Muscle of back (tissue), 13 donors: ENCODE measurements at places on chromosomes 5 and 9. TPM values are rescaled to one million over a fixed set of nuclear protein-coding genes. Genes with fewer than 3 reads are reported as not detected.
A peak's percentile ranks its signal among the peaks of the same experiment; 100 is the strongest.

GRCh38 chr5:53480416-53481158, at the start of gene FST:
Gene FST, plus strand, starts transcription at chr5:53480629. Its CDS starts 163 bp downstream, at chr5:53480792.
- no peak for DNase-seq

- DNase-seq, result no peak
Observed at GRCh38 chr9:81022177-81022576, 667.2 kb downstream of the TLE1 start.

PAEP gene
- polyA plus RNA-seq, result not detected

DNA sequence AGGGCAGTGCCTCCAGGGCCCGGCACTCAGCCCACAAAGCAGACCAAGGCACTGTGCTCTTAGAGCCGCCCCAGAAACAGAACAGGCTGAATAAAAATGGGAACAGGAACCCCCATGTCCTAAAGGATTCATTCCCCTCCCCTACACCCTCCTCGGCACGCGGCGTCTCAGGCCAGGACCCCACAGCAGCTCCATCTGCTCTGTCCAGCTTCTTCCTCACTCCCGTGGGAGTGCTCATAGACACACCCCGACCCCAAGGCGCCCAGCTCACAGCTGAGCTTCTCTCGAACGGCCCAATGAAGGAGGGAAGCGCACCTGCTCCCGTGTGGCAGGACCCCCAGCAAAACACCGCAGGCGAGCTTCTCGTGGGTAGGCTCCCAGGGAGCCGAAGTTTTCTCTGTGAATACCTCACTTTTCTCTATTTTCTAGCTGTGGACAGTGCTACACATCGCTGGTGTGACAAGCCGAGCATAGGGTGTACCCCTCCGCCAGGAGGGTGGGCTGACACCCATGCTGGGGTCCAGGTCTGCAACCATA, 15.4 kb upstream of the QSOX2 start:
- DNase-seq, result no peak

- peak; percentile 49 for DNase-seq
Observed at GRCh38 chr5:124654418-124654817, 92.0 kb downstream of the ZNF608 start.

DNA sequence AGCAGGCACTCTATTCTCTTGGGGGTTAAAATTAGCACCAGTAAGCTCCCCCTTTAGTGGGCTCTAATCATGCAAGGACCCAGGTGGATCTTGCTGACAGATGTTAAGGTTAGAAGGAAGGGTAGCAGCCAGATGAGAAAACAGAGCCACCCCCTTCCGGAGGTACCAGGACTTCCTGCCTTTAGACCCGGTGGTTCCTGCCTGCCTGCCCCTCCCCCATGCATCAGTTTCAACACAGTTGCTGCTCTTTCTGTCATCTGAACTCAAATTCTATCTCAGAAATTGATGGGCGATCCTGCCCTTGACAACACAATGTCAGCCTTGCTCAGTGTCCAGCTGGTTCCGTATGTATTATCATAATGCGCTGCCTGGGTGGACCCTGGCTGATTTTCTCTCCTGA, 287.3 kb downstream of the EBF1 start:
- no peak for DNase-seq

DNA sequence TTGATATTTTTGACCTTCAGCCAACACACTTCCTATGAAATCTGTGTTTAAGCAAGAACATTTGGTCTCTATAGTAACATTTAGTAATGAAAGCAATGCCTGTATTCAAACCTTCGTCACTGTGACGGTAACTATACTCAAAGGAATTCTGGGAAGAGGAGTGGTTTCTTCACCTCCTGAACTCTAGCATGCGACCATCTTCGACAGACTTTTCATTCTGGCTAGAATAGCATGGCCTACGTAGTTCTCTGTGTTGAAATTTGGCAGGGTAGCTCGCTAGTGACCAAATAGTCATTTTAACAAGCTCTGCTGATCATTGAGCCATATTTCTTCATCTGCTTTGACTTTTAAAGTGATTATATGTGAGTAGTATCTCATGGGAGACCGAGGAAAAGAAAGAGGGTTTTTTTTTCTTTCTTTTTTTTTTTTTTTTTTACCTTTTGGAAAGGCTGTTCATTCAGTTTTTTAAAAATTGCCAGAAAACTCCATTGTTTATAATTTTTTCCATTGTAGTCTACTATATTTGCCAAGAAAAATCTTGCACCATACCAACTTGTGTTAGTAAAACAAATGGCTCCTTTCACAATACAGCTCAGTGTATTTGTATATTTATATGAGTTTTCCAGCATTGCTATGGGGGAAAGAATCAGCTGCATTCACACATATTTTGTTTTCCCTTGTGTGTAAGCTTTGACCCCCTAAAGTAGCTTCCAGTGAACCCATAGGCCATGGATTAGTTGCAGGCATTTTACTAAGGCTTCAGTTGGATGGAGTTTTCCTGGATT, 166.8 kb downstream of the NNT start:
- DNase-seq, result peak; percentile 91

GRCh38 chr5:100788417-100788816, 114.7 kb downstream of the ST8SIA4 start:
- no peak for DNase-seq

CDX1 gene
- 0.63 TPM for polyA plus RNA-seq

DNA sequence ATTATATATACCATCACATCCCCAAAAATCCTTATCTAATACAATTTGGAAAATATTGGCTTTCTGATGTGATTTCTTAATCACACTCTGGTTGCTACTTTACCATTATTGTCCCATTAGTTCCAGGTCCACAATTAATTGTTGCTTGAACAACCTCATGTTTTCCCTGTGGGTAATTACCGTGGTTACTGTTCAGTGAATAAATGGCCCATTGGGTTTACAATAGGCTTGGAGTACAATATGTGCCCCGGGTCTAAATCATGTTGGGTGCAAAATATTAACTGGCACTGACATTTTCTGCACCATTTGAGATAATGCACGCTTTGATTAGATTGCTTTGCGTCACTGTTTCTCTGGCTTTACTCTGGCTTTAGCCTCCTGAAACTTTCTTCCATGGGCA, 163.7 kb downstream of the GABBR2 start:
- no peak for DNase-seq

PDE6A gene
- polyA plus RNA-seq, result 0.04 TPM

DNA sequence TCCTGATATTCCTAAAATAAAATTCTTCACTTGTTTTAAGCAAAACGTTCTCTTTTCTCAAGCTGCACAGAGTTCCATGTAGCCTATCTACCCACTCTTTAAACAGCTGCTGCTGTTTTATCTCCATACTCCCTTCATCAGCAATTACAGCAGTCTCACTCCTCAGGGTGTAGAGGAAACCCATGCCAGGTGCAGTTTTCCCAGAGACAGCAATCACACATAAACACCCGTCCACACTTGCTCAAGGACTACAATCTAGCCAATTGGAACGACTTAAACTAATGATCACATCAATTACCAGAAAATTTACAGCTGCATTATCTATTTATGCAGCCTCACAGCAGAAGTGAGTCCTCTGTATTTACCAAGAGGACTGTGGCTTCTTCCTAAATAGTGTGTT, 141.7 kb downstream of the HTR1A start:
- no peak for DNase-seq

DNA sequence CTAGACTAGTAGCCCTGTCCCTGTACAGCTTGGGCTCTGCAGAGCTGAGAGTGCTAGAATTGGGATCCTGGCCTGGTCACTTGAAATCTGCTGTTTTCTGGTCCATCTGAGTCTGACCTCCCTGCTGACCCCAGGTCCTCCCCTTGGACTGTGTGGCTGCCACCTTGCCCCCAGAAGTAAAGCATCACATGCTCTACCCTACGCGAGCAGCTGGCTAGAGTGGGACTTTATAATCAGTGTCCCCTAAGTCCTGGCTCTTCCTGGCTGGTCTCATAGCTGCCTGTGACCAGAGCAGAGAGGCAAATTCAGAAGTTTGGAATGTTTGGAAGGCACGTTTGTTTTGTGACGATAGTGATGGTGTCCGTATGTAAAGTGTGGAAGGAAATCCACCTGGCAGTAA, 81.0 kb downstream of the ARHGEF28 start:
- DNase-seq, result no peak

DNA sequence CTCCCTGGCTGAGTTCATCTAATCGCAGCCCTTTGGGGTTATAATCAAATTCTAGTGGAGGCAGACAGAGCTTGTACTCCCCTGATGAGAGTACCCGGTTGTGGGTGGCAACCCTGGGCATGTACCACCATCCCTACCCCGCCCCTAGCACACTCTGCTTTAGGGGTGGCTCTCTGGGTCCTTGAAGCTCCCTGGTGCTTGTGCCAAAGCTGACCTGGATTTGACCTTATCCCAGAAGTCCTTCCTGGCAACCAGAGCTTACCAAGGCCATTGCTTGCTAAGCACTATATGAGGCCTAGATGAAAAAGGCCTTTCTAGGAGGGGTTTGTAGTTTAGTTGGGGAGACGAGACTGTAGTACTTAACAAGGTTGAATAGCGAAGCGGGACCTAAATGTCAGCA, 72.2 kb downstream of the RGS3 start:
- no peak for DNase-seq

DNA sequence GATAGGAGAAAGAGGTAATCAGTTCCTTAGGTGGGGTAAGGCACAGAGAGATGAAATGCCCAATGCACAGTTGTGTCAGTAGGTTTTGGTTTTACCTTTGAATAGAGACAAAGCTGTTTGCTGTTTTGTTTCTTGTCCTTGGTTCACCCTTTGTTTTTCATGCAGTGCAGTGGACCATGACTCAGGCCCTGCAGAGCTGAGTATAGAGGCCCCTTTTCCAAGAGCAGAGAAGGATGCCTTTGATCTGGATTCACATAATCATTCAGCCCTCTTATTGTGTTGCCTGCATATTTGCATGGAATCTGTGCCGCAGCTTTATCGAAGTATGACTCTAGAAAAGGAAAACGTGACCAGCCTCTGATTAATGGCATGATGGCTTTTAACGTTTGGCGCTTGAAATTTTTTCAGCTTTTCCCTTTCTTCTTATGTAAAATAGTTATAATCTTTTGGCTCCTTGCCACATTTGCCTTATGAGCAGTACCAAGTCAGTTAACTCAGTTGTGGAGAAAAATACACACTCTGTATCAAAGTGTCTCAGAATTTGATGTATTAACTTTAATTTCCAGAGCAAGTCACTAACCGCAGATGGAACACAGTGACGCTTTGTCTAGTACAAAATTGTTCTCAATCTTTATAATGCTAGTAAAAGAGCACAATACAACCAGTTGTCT, 197.6 kb downstream of the KDM4C start:
- no peak for DNase-seq

DNA sequence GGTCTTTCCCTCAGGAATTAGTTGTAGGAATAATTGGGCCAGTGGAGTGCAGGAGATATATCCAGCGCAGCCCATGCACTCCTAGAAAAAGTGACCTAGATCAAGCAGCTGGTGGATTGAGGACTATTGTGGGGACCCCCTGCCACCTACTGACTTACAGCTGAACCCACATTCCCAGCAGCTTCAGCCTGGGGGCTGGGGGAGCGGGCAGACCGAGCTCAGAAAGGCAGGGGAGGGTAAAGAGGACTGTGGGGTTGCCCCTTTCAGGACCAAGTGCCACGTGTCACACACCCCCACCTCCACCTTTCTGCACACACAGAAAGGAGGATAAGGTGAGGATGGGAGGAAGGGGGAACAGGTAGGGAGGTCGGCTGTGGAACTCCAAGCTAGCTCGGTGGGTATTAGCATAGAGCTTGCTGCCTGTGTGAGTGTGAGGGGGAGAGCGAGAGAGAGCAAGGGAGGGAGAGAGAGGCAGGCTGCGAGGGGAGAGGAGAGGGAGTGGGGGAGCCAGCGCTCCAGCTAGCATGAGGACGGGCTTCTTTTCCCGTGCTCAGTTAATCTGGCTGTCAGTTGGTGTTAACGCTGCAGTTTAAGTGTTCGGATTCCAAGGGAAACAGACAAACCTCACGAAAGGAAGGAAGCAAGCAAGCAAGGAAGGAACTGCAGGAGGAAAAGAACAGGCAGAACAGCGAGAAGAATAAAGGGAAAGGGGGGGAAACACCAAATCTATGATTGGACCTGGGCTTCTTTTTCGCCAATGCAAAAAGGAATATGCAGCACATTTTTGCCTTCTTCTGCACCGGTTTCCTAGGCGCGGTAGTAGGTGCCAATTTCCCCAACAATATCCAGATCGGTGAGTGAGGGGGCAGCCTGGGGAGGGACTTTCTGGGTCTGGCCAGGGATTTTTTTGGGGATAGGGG, at the start of gene GRIA1:
Gene GRIA1 (plus strand): TSS at position 553 of the 920 bp plus-strand sequence.
- no peak for DNase-seq

FAM221B gene
- 0.23 TPM for polyA plus RNA-seq

TEX48 gene
- not detected for polyA plus RNA-seq

GRCh38 chr5:16903480-16904300, 32.4 kb downstream of the MYO10 start:
- no peak for DNase-seq

DNA sequence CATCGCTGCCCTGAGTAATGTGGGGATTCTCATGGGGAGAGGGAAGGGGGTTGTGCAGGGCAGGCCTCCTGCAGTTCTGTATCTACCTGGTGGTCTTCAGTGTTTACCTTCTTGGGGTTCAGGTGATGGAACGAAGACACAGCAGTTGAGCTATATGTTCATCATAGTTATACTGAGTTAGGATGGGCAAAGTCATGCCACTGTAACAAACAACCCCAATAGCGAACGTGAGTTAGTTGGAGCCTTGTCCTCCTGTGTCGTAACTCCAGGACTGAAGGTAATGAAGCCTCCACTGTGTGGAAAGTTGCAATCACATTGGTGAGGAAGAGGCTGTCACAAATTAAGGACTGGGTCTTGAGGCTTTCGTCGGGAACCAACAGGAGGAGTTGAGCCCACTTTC, 64.4 kb downstream of the DAPK1 start:
- DNase-seq, result no peak

GRCh38 chr9:106954974-106955850, 92.2 kb downstream of the ZNF462 start:
- no peak for DNase-seq

ANKRD31 gene
- polyA plus RNA-seq, result 0.17 TPM

GRCh38 chr9:131679261-131680020, 60.4 kb downstream of the RAPGEF1 start:
- DNase-seq, result peak; percentile 46

MLANA gene
- polyA plus RNA-seq, result 0.61 TPM

DNA sequence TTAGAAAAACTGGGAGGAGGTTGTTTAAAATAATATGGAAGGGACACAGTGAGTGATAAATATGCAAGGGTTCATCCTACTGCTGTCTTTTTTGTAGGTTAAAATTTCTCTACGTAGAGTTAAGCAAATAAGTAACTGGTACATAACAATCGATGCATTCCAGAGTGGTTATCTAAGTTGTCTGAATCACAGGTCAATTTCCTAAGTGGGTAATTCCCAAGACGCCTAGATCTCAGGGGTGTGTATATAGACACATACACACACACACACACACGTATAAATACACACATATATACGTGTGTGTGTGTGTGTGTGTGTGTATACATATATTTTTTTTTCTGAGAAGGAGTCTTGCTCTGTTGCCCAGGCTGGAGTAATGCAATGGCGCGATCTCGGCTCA, 22.3 kb downstream of the CAAP1 start:
- no peak for DNase-seq

DNA sequence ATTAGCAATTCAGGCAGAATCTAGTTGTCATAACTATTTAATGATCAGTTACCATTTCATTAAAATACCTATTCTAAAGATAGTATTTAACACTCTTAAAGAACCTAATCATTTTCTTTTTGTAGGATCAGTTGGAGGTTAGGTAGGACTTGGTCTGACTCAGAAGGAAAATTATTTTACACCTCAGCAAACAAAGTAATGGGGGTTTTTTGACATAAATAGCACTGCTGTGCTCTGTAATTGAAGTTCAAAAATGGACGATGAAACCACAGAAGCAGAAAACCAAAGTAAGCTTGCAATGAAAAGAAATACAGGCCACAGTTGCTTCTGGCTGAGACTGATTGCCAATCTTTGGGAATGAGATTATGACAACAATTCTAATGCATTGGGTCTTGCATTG, 187.0 kb upstream of the TRPM3 start:
- DNase-seq, result no peak
